HTR-8/SVneo (cell line): ENCODE measurements at places on chromosomes 16 and 17.

DNA sequence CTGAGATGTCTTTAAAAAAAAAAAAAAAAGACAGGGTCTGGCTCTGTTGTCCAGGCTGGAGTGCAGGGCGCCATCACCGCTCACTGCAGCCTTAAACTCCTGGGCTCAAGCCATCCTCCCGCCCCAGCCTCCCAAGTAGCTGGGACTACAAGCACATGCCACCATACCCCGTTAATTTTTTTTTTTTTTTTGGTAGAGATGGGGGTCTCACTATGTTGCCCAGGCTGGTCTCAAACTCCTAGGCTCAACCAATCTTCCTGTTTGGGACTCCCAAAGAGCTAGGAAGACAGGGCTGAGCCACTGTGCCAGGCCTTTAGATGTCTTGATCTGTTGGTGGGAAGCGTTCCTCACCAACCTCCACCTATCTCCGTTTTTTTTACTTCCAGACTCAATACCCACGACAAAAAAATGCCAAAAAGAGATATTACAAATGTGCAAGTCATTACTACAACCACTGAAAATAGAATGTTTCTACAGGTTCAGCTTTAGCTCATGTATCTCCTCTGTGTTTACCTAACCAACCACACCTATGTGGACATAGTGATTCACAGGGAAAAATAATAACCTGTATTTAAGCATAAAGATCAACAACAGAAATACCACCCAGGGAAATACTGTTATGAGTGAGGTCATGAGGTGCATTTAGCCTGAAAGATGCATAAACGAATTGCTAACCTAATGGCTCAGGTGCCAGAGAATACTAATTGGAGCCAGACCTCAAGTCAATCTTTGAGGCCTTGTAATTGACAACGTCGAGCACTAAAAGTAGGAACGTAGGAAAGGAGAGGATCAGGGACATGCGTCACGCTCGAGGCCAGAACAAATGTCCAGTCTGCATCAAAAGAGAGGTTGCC is 22.6 kb downstream of the NACA2 start:
- DNase-seq = no peak

DNA sequence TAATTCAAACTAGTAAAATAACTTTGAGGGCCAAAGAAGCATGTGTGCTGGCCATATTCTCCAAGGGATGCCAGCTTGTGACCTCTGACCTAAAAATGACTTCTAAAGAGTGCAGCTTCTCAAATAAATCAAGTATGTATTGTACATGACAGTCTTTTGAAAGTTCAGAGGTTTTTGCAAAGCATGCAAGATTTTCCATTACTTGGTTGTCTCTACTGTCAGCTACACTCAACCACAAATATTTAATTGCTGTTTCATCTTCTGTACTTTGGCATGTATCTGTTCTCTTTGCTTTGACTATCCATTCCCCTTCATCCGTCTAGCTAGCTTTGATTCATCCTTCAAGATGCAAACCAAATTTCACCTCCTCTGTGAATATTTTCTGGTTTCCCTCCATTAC is 121.9 kb upstream of the HS3ST2 start:
- DNase-seq = no peak

DNA sequence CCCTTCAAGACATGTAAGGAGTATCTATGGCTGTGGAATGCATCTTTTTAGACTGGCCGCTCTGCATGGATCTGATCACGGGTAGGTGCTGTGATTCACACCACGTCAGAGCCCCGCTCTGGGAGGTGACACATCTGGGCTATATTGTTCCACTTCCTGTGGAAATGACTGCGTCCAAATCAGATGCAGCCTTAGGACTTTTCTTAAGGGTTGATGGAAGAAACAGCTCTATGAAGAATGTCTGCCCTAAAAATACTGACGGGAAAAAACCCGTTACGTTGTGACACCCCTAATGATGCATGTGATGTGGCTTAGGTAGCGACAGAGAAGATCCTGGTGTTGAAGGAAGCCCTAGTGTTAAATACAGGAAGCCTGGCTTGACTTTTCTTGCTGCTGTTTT is 12.2 kb downstream of the BANP start:
- DNase-seq = peak; percentile 73

GRCh38 chr17:33436321-33436720 is 143.2 kb upstream of the ASIC2 start:
- no peak for DNase-seq

- DNase-seq = no peak
These were observed 55.6 kb upstream of the GCSH start for GRCh38 chr16:81151648-81152310.

GRCh38 chr17:27947005-27947406 is 53.8 kb upstream of the LYRM9 start:
- no peak for DNase-seq

- DNase-seq = no peak
These were observed 66.5 kb downstream of the MRM1 start for GRCh38 chr17:36667922-36668321.

DNA sequence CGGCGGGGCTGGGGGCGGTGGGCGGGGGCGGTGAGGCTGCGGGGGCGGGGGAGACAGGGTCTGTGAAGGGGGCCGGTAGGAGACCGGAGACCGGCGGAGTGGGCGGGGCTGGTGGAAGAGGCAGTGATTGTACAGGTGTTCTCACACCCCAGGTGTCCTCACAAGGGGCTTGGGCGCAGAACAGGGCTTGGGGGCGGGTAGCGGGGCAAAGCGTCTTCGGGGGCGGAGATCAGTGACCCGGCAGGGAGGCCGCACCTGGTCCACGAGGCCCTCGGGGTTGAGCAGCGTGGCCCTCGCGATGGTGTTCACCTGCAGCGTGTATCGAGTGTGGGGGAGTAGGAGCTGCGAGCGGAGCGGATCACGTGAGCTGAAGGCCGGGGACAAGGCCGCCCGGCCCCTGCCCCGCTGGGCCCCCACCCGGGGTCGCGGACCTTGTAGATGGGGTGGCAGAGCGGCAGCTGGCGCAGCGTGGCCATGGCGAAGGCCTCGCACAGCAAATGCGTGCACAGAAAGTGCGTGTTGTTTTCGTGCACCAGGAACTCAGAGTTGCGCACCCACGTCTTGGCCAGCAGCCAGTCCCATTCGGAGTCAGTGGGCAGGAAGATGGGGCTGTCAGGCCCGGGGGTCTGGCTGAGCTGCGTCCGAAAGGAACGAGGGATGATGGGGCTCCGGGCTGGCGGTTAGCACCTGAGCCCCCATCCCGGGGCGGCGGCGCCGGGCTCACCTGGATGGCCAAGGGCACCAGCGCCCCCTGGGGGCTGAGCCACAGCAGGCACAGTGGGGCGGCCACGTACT is 8.5 kb downstream of the ALOXE3 start:
- DNase-seq = no peak

GRCh38 chr16:57188711-57189002 is 2.5 kb downstream of the RSPRY1 start:
- no peak for DNase-seq

DNA sequence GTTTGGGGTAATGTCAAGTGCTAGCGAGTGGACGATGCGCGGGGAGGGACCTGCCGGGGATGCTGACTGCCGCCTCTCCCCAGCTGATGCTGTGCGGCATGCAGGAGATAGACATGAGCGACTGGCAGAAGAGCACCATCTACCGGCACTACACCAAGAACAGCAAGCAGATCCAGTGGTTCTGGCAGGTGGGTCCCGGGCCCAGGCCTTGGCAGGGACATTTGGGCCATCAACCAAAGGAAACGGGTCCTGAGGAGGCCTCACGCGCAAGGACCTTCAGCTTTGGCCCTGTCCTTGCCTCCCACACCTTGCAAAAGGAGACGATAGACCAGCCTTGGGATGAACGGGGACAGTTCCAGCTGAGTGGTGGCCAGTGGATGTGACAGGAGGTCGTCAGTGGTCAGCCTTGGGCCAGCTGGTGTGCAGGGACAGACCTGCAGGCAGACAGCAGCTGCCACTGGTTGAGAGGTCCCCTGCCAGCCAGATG is 13.6 kb upstream of the CLEC18A start:
- DNase-seq = no peak

GRCh38 chr17:16991349-16992009 is 19.6 kb upstream of the TNFRSF13B start:
- peak; percentile 81 for DNase-seq

GRCh38 chr17:41620583-41621434 is 3.6 kb downstream of the KRT17 start:
- DNase-seq = no peak

- no peak for DNase-seq
These were observed 10.0 kb downstream of the GPT2 start for GRCh38 chr16:46894036-46894672.

- DNase-seq = no peak
These were observed 30.9 kb downstream of the IFT140 start for GRCh38 chr16:1580956-1581355.

DNA sequence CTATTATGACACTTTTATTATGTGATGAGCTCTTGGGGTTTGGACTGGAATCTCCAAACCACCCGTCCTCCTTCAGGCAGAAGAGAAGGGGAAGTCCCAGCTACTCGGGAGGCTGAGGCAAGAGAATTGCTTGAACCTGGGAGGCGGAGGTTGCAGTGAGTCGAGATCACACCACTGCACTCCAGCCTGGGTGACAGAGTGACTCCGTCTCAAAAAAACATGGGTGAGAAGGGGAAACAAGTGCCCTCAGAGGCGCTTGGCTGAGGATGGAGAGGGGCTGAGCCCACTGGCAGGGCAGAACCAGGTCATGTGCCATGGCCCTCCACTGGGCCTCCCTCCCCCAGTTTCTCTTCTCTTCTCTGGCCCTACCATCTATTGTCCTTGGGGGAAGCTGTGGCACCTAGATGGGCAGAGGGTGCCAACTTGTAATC is 120.9 kb upstream of the SMURF2 start:
- DNase-seq = no peak

GRCh38 chr16:81718637-81719036 is 60.5 kb upstream of the PLCG2 start:
- DNase-seq = no peak

- no peak for DNase-seq
These were observed 175.0 kb downstream of the AIPL1 start for GRCh38 chr17:6259899-6260298.

DNA sequence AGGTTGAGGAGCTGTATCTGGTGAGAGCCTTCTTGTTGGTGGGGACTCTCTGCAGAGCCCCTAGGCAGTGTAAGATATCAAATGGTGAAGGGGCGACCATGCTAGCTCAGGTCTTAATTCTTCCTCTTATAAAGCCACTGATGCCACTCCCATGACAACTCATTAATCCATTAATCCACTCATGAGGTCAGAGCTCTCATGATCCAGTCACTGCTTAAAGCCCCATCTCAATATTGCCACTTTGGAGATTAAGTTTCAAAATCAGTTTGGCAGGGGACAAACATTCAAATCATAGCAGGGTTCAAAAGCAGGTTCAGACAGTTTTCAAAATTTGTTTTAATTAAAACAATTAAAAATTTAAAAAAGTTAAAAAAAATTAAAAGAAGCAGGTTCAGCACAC is 13.1 kb upstream of the SPECC1 start:
- DNase-seq = no peak

- no peak for DNase-seq
These were observed 7.2 kb downstream of the SGSM2 start for GRCh38 chr17:2344528-2344927.

GRCh38 chr16:81730090-81731051 is 48.7 kb upstream of the PLCG2 start:
- DNase-seq = peak; percentile 82

GRCh38 chr16:67029254-67030096 is 526 bp downstream of the CBFB start:
- no peak for DNase-seq

GRCh38 chr16:11205754-11206581 is 50.0 kb downstream of the SOCS1 start:
- no peak for DNase-seq

- DNase-seq = no peak
These were observed 121.7 kb upstream of the SDK2 start for GRCh38 chr17:73765824-73766563.

- DNase-seq = no peak
These were observed 215.7 kb upstream of the CIBAR2 start for GRCh38 chr16:85327731-85328675.

DNA sequence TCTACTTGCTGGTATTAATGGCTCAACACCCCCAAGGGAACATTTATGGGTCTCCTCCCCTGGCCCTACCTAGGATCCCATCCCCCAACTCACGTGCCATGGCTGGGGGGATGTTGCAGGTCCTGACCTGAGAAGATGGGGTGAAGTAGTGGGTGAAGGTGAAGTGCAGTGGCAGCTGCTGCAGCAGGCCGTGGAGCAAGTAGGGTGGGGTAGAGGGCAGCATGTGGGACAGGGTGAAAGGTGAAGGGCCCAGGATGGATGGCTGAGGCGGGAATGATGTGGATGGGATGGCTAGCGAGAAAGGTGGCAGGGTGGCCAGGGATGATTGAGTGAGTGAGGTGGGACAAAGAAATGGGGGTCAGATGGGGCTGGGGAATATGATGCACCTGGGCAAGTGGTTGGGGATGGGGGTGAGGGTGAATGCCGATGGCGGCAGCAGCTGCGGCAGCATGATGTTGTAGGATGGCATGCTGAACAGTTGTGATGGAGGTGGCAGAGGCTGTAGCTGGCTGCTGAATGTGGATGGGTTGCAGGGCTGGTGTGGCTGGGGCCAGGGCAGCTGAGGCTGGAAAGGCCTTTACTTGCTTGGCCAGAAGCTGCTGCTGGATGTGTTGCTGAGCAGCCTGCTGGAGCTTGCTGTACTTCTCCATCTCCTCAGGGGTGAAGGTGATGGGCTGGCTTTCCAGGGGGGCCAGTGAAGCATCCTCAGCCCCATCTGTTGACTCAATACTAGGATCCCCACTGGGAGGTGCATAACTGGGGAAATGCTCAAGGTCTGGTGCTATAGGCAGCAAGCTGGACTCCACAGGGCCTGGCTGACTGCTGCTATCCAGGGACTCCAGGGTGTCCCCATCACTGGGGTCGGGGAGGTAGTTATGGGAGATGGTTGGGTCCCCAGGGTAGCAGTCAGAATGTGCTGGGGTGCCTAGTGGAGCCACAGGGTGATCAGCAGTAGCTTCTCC is 8.3 kb upstream of the ITGA2B start:
- no peak for DNase-seq

GRCh38 chr17:38575781-38576180 is 30.0 kb downstream of the SRCIN1 start:
- no peak for DNase-seq

DNA sequence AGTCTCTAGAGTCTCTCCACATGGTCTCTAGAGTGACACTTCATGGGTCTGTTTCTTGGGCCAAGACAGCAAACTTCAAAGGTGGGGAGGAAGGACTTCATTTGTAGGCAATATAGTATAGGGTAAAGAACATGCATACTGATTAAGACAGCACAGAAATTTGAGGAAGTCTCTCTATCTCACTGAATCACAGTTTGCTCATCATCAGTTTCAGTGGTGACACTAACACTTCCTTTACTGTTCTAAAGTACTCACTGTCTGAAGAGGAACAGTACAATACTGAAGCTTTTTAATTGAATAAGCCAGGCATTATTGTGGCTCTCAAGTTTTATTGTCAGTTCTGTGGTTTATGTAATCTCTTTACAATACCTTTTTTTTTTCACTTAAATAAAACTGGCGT is 656.4 kb upstream of the CDH8 start:
- DNase-seq = no peak

GRCh38 chr16:84699712-84700445 is at the start of gene USP10:
Gene USP10, plus strand, starts transcription at chr16:84700000. Its CDS starts 91 bp downstream, at chr16:84700091.
- peak; percentile 98 for DNase-seq

- DNase-seq = no peak
These were observed 27.8 kb downstream of the SLC6A4 start for GRCh38 chr17:30207655-30208054.
